ENCODE measurements at places on chromosomes 3 and 15.
A peak's percentile ranks its signal among the peaks of the same experiment; 100 is the strongest.

GRCh38 chr3:64109438-64109837 is 86.1 kb upstream of the PSMD6 start:
- H3K27ac ChIP-seq = no peak overlapping the region
- no peaks in the 10 kb centered on the region for H3K4me1 ChIP-seq
- DNase-seq = no peak

GRCh38 chr3:14150078-14150477 is 25.2 kb downstream of the TMEM43 start:
- peaks cover 27% of the 10 kb centered on the region for H3K4me1 ChIP-seq
- no peak overlapping the region for H3K4me3 ChIP-seq
- peaks cover 26% of the 10 kb centered on the region for H3K36me3 ChIP-seq
- DNase-seq = no peak
- no peak overlapping the region for H3K27ac ChIP-seq

- H3K4me1 ChIP-seq = peaks cover 2% of the 10 kb centered on the region
- H3K36me3 ChIP-seq = no peaks in the 10 kb centered on the region
- no peak overlapping the region for H3K27ac ChIP-seq
- no peak overlapping the region for H3K4me3 ChIP-seq
Measured at GRCh38 chr3:178263236-178263916, 272.9 kb upstream of the KCNMB2 start.

GRCh38 chr3:94285872-94286271 is 223.0 kb downstream of the NSUN3 start:
- no peaks in the 10 kb centered on the region for H3K4me1 ChIP-seq
- no peaks in the 10 kb centered on the region for H3K36me3 ChIP-seq
- no peak overlapping the region for H3K4me3 ChIP-seq

DNA sequence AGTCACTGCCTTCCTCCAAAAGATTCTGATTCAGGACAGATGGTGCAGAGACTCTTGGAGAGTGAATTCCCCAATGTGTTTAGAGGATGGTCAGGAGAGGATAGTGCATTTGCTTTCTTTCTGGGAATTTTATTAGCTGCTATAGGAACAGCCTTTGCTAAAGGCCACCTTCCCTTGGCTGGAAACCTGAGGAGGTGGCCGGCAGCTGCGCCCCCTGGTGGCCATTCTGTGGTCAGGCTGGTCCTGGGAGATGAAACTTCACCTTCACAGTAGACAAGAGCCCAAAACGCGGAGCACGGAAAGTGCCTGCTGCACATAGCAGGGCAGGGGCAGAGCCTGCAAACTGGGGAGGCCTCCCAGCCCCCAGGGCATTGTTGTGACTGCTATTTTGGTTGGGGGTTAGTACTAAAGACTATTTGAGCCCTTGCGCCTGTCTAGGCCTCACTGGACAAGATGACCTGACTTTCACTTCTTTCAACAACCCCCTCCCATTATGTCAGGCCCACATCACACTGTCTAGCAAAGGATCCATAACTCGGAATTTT is 34.3 kb downstream of the SEC22C start:
- peaks cover 5% of the 10 kb centered on the region for H3K4me1 ChIP-seq
- H3K36me3 ChIP-seq = peaks cover 45% of the 10 kb centered on the region
- H3K27me3 ChIP-seq = no peaks in the 10 kb centered on the region

GRCh38 chr3:169556349-169556870 is 107.1 kb downstream of the MECOM start:
- no peak overlapping the region for H3K27ac ChIP-seq
- no peak overlapping the region for H3K4me3 ChIP-seq
- H3K27me3 ChIP-seq = no peaks in the 10 kb centered on the region
- H3K36me3 ChIP-seq = no peaks in the 10 kb centered on the region
- no peak for DNase-seq

DNA sequence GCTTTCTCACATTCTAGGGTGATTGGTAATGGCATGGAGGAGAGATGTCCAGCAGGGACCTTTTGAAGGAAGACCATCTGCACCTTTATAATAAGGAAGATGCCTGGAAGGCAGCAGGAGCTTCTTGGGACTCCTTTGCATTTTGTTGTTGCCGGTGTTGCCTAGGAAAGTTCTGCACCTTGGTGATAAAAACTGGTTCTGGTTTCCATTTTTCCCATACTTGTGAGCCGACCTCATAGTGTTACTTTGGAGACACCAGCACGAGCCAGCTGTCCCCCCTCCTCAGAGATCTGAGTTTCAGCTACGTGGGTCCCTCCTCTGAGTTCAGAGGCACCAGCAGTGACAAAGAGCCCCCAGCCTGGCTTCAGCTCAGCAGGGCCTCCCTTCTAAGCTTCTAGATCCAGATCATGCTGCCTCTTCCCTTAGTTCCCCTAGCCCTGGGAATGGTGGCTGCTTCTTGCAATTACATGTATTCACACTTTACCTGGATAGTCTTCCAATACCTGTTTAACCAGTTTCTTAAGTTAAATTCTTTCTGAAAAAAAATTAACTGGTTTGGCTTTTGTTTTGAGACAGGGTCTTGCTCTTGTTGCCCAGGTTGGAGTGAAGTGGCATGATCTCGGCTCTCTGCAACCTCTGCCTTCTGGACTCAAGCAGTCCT is 18.0 kb upstream of the FSTL1 start:
- DNase-seq = no peak
- no peaks in the 10 kb centered on the region for H3K4me1 ChIP-seq
- H3K4me3 ChIP-seq = no peak overlapping the region
- no peaks in the 10 kb centered on the region for H3K27me3 ChIP-seq

- DNase-seq = no peak
- no peaks in the 10 kb centered on the region for H3K27me3 ChIP-seq
- no peak overlapping the region for H3K4me3 ChIP-seq
- no peaks in the 10 kb centered on the region for H3K36me3 ChIP-seq
- H3K4me1 ChIP-seq = no peaks in the 10 kb centered on the region
- no peak overlapping the region for H3K27ac ChIP-seq
Measured at GRCh38 chr3:72224804-72225509, 440.0 kb upstream of the PROK2 start.

DNA sequence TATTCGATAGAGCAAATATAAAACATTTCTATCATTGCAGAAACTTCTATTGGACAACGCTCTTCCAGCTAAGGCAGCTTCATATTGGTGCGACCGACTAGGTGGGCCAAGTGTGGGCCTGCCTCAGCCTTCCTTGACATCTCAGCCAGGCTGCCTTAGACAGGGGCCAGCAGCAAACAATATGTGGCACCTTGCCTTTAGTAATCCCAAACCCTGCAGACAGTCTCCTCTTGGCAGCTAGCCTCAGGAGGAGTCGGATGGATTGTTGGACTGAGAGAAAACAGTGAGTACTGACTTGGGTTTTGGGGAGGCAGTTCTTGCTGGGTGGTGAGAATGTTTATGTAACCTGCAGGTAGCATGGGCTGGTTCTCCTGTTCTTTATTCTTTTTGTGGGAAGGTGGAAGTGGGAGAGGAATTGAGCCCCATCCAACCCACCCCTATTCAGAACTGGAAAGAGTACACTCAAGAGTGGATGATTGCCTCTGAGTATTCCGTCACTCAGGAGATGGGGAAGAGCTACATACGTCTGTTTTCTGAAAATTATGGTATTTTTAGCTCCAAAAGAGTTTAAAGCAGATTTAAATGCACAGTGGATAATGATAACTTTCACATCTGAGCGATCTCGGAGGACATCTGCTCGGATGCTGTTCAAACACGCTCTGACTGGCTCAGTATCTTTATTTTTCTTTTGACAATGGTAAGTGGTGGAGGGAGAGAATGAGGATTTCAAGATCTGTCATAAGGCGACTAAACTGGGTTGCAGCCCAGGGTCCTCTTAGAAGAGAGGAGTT is 47.2 kb downstream of the GPD1L start:
- no peaks in the 10 kb centered on the region for H3K27me3 ChIP-seq
- H3K4me1 ChIP-seq = no peaks in the 10 kb centered on the region
- peaks cover 60% of the 10 kb centered on the region for H3K36me3 ChIP-seq
- no peak for DNase-seq
- H3K27ac ChIP-seq = no peak overlapping the region
- H3K4me3 ChIP-seq = no peak overlapping the region

DNA sequence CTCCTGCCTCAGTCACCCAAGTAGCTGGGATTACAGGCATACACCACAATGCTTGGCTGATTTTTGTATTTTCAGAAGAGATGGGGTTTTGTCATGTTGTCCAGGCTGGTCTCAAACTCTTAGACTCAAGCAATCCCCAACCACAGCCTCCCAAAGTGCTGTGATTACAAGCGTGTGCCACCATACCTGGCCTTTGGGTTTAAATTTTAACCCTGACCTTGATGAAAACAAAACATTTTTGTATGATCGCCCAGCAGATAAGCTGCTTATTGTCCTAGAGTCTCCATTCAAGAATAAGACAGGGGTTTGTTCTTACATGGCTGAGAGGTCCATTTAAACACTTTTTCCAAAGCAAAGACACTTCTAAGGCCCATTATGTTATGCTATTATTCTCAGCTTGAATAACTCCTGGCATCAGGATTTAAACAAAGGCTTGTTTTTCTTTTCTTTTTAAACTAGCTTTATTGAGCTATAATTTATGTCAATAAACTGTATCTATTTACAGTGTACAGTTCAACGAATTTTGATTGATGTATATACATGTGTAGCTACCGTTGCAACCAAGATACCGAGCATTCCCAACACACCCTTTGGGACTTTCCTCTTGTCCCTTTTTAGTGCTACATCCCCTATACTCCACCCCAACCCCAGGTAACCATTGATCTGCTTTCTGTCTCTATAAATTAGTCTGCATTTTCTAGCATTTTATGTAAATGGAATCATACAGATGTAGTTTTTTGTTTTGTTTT is 1.4 kb upstream of the MUC13 start:
- no peak overlapping the region for H3K27ac ChIP-seq
- no peak for DNase-seq
- no peaks in the 10 kb centered on the region for H3K36me3 ChIP-seq
- H3K4me1 ChIP-seq = no peaks in the 10 kb centered on the region
- H3K4me3 ChIP-seq = no peak overlapping the region

- no peaks in the 10 kb centered on the region for H3K27me3 ChIP-seq
- no peak overlapping the region for H3K27ac ChIP-seq
- no peak overlapping the region for H3K4me3 ChIP-seq
- DNase-seq = no peak
Measured at GRCh38 chr15:74024687-74025086, 30.2 kb downstream of the PML start.

DNA sequence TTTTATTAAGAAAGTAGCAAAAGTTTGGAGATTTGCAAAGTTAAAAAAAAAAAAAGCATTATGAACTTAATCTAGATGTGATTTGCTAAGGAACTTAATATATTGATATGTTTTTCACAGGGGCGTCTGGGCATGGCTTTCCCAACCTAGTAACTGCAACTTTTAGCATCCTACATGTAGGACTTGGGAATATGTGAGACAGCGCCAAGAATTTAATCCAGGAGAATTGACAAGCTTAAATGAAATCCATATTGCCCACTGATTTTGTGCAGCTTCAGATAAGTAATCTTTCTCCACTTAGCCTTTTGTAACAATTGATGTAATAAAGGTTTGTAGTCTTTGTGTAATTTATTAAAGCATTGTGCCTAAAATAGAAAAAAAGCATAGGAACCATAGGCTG is 982 bp upstream of the GABPB1 start:
- H3K27me3 ChIP-seq = no peaks in the 10 kb centered on the region
- peak overlapping the region; percentile 96 for H3K27ac ChIP-seq
- H3K36me3 ChIP-seq = no peaks in the 10 kb centered on the region
- H3K4me3 ChIP-seq = peak overlapping the region; percentile 84
- H3K4me1 ChIP-seq = peaks cover 36% of the 10 kb centered on the region
- DNase-seq = no peak

- peaks cover 72% of the 10 kb centered on the region for H3K4me1 ChIP-seq
- H3K4me3 ChIP-seq = no peak overlapping the region
- H3K27me3 ChIP-seq = no peaks in the 10 kb centered on the region
- peak overlapping the region; percentile 21 for H3K27ac ChIP-seq
Measured at GRCh38 chr15:31331389-31331788, 4.8 kb downstream of the KLF13 start.

DNA sequence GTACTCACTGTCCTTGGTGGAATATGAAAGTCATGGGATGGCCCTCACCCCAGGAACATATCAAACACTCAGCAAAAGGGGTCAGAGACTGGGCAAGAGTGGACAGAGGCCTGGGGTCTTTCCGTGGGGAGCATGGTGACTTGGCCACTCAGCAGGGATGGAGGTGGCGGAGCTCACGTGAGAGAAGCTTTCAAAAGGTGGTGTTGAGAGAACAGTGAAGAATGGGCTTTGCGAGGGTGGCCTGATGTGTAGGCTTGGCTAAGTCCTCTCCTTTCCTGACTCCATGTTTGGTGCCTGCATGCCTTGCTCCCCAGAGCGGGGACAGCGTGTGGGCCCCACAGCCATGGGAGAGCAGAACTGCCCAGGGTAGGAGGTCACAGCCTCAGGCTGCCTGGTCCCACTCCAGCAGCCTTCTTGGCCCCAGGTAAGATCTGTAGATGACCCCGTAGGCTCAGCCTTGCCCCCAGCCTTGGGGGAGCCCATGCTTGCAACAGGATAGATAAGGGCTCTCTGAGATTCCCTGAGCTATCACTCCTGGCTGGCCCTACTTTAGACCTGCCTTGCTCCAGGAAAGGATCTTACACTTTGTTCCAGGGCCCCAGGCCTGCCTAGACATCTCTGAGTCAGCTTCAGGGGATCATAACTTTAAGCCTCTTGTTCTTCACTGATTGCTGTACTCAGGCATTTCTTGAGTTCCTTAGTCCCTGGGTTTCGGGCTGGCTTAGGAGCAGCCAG is 17.0 kb downstream of the RPLP1 start:
- no peaks in the 10 kb centered on the region for H3K36me3 ChIP-seq
- no peak overlapping the region for H3K27ac ChIP-seq
- no peak for DNase-seq
- H3K27me3 ChIP-seq = no peaks in the 10 kb centered on the region
- no peaks in the 10 kb centered on the region for H3K4me1 ChIP-seq

DNA sequence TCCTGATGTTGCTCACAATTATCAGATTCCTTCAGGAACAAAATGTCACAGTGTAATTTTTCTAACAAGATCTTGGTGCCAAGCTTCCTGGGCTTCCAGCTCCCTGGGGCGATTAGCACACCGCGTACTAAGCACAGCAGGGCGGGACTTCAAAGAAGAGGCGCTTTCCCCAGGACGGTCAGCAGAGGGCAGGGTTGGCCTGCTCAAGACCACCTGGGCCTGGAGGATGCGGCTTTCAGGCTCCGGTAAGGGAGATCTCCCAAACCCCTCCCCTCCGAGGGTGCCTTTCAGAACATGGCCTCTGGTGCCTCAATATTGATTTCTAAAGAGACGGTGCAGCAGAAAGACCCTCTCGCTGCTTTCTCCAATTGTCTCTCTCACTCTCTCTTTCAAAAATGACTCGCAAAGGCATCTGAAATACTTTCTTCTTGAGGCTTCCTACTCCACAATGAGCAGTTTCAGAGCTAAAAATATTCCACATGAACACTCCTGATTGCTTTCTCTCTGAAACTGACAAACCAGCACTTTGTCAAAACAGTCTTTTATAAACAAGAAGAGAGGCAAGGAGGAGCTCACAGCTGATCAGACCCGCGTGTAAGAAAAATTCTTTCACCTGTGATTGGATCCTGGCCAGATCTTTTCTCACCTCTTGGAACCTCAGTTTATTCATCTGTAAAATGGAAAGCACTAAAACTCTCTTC is 154.0 kb downstream of the ADAMTS9 start:
- no peak overlapping the region for H3K27ac ChIP-seq
- no peak for DNase-seq
- no peak overlapping the region for H3K4me3 ChIP-seq
- H3K4me1 ChIP-seq = no peaks in the 10 kb centered on the region
- H3K36me3 ChIP-seq = no peaks in the 10 kb centered on the region

GRCh38 chr3:77873598-77873997 is 833.7 kb downstream of the ROBO2 start:
- H3K4me3 ChIP-seq = no peak overlapping the region
- no peaks in the 10 kb centered on the region for H3K36me3 ChIP-seq
- no peaks in the 10 kb centered on the region for H3K27me3 ChIP-seq
- no peaks in the 10 kb centered on the region for H3K4me1 ChIP-seq
- H3K27ac ChIP-seq = no peak overlapping the region
